ENCODE measurements at places on chromosomes 5 and 9.

DNA sequence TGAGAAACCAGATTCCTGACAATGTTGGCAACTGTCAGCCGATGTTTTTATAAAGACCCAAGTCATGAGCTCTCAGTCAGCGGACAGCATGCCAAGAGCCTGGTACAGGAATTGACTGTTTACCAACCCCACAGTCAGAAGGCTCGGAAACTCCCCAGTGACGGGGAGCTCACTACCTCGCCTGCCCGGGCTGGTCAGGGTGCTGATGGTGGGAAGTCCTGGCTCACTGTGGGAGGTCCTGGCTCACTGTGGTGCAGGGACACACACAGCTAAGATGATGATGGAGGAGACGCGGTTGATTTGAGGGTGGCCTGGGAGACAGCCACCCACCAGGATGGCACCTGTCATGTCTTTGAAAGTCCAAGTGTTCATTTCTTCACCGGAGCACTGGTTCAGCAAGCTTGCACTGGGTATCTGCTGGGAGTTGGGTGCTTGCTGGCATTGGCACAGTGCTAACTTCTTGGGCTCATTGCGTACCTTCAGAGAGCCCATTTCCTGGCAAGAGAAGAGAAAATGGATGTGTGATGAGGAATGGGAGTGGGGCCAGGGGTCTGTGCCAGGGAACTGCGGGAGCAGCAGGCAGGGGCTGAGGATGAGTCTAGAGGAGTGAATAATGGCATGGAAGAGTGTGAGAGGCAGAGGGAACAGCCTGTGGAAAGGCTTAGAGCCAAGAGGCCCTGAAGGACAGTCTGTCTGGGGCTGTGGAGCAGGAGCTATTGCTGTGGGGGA is 15.3 kb downstream of the ASS1 start:
- DNase-seq = no peak

- no peak for DNase-seq
Observed at GRCh38 chr9:76684213-76684612, 80.0 kb upstream of the PCA3 start.

DNA sequence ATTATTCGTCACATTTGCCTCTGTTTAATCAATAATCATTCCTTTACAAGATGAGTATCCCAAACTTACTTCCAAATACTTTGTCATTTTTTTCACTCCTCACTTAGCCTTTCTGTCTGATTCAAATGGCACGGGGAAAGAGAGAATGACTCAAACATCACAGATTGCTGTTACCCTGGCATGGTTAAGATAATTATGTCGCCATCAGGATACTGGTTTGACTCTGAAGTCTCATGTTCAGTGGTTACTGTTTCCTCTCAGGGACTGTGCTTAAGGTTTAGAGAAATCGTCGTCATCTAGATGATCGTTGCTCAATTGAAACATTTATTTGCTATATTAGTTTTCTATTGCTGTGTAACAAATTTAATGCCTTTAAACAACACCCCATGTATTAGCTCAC is 45.2 kb upstream of the RAD23B start:
- DNase-seq = no peak

- DNase-seq = no peak
Observed at GRCh38 chr9:125466411-125466810, 204.8 kb downstream of the GAPVD1 start.
